ENCODE measurements at places on chromosomes 13 and 19. TPM values are rescaled to one million over a fixed set of nuclear protein-coding genes. Genes with fewer than 3 reads are reported as not detected.

GRCh38 chr19:13926715-13927114 is 11.5 kb downstream of the PODNL1 start:
- no peak for DNase-seq

DNA sequence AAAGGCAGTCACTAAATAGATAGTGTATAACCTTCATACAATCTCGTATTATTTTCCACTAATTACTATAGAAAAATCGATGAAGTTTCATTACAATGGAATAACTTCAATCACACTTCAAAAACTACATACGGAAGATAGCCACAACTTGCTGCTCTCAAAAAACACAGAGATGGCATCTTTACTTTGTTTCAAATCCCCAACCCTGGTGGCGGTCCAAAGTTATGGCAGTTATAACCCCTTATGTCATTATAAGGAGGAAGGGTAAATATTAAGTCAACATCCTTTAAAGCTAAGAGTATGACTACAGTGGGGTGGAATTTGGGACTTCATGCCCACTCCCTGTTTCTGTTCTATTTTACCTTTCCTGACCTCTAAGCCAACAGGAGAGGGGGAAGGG is 146.5 kb downstream of the LACC1 start:
- DNase-seq: no peak

LYPD5 gene
- total RNA-seq: 0.76 TPM

DNA sequence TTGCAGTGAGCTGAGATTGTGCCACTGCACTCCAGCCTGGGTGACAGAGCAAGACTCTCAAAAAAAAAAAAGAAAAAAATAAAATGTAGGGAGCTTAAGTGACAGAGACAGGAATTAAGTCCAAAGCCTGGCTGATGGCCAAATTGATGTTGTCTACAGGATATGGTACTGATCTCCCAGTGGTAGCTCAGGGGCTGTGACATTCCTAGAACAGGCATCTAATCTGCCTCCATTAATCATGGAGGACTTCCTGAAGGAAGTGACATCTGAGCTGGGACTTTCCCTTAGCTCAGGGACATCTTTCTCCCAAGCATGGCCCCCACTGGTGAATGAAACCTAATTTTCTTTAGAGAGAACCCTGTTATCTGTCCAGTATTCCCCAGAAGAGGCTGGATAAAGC is 11.4 kb upstream of the EDDM13 start:
- DNase-seq: peak; percentile 2

- DNase-seq: no peak
These were observed 5.2 kb upstream of the ZNF836 start for GRCh38 chr19:52176574-52176973.

DNA sequence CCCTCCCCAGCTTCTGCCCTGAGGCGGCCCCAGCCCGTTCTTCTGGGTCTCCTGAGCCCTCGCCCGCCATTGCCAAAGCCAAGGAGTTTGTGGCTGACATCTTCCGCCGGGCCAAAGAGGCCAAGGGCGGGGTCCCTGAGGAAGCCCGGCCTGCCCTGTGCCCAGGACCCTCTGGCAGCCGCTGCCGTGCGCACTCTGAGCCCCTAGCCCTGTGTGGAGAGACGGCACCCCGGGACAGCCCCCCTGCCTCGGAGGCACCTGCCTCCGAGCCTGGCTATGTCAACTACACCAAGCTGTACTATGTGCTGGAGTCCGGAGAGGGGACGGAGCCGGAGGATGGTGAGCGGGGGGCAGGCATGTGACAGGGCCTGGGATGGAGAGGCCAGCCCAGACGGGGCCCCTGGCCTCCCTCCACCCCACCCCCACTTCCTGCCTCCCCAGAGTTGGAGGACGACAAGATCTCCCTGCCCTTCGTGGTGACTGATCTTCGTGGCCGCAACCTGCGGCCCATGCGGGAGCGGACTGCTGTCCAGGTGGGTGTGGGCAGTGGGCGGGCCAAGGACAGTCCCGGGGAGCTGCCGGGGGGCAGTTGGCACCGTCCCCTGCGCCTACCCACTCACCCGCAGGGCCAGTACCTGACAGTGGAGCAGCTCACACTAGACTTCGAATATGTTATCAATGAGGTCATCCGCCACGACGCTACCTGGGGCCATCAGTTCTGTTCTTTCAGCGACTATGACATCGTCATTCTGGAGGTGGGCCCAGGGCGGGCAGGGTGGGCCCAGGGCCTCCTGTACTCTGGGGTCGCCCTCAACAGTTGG is 7.0 kb downstream of the DCAF15 start:
- DNase-seq: no peak
